Metanephros (tissue), 2 donors: ENCODE measurements at places on chromosomes 5 and 9. TPM values are rescaled to one million over a fixed set of nuclear protein-coding genes. Genes with fewer than 3 reads are reported as not detected.

Gene CA9
- total RNA-seq, result 0.70 TPM

Gene GAS1
- total RNA-seq, result 86.9 TPM

Gene RORB
- 0.35 TPM for total RNA-seq

Gene AK8
- 1.9 TPM for total RNA-seq

Gene IPPK
- total RNA-seq, result 7.2 TPM

Gene GABRA1
- 0.29 TPM for total RNA-seq

Gene TSSK1B
- 0.70 TPM for total RNA-seq

Gene VCAN
- 284 TPM for total RNA-seq

Gene ABLIM3
- 5.7 TPM for total RNA-seq

Gene CBY3
- 0.58 TPM for total RNA-seq

Gene FRRS1L
- 3.7 TPM for total RNA-seq

Gene DNAI1
- total RNA-seq, result 1.3 TPM

Gene WDR38
- total RNA-seq, result not detected

Gene DOK3
- 11.3 TPM for total RNA-seq

Gene FOXD4L4
- 0.06 TPM for total RNA-seq

Gene BTNL3
- not detected for total RNA-seq

Gene C9orf153
- total RNA-seq, result 0.70 TPM

Gene APBA1
- total RNA-seq, result 24.0 TPM

Gene FBXL7
- 19.6 TPM for total RNA-seq

Gene MSMP
- not detected for total RNA-seq

Gene ANKRD18B
- total RNA-seq, result 1.6 TPM

Gene IL5
- total RNA-seq, result not detected

Gene NUTM2F
- not detected for total RNA-seq

Gene PCDHGB3
- 7.1 TPM for total RNA-seq
